ENCODE measurements at places on chromosomes 7 and 10.

- no peak for DNase-seq
Observed at GRCh38 chr10:96017191-96017687, 26.1 kb upstream of the CCNJ start.

DNA sequence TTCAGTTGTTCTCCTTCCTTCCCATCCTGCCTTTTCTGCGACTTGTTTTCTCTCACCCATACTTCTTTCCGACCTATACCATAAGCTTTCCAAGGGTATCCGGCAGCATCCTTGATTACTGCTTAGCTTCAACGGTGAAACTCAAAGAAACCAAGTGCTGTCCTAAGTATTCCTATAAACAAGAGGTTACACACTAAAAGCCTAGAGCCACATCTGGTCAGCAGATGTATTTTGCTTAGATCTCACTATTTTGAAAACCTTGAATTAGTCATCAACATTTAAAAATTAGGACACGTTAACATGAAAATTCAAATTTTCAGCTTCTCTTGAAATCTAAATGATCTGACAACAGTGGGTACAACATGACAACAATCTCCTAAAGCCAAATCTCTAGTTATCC lies 20.0 kb downstream of the ARHGAP21 start:
- no peak for DNase-seq

GRCh38 chr10:12908773-12909172 lies 92.7 kb downstream of the CCDC3 start:
- no peak for DNase-seq

GRCh38 chr7:132226046-132226956 lies 350.0 kb downstream of the PLXNA4 start:
- no peak for DNase-seq

- DNase-seq = no peak
Observed at GRCh38 chr7:96729820-96730219, 20.2 kb upstream of the SEM1 start.

DNA sequence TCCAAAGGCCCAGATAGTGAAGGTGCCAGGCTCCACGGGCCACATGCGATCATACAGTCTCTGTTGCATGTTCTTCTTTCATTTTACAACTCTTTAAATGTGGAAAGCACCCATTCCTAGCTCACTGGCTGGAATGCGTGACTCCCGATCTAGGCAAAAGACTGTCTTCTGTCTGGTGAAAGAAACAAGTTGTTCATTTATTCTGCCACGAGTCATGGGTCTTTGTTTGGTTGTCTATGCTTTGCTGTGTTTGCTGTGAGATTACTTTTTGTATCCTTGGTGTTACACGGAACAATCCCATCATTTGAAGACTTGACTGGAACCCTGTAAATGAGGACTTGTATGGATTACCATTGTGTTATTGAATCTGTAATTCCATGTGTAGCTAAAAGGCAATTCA lies 41.9 kb downstream of the NPVF start:
- DNase-seq = no peak

DNA sequence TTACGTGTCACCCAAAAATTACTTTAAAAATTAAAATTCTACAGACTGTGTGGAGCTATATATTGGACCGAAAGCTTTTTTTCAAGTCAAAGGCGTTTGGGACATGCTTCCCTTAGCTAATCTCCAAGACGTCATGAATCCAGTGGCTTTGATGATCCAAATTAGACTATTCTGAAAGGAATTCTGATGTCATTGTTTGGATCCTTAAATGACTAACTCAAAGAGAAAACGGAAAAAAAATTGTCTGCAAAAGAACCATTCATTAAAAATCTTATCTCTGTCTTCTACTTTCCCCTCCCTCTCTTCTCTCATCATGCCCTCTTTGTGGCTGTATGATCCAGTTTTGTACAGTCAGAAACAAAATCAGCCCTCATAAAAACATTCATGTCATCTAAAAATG lies 161.8 kb downstream of the ETV1 start:
- DNase-seq = no peak

DNA sequence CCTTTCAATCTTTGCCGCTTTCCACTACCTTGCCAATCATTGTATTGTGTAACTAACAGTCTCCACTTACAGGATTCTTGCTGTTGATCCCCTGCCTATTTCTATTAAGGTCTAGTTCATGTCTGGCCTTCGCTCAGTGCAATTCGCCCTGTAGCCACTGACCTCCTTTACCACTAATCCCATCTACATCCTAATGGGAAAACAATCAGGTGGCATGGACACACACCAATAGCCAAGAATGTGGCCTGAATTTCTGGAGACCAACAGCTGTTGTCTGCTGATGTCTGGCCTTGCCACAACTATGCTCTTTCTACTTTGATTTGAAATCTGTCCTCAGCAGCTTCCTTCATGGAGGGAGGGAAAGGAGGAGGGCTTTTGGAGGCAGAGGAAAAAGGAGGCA lies 546.2 kb downstream of the SORCS3 start:
- DNase-seq = no peak

DNA sequence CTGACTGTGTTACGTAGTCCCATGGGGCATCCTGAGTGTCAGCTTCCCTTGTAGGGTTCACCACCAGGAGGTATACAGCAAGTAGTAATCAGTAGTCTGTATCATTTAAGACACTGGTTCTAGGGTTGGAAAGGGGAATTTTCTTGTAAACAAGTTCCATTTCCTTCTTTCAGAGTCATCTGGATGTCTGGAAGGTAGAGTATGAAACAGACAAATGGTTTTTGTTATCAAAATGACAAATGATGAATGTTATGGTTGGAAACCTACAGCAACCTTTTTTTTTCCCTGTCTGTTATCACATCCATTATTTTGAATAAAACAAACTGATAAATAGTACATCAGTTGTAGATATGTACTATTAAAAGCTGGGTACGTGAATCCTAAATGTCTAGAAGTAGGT lies 19.1 kb downstream of the SEMA3A start:
- DNase-seq = no peak

GRCh38 chr7:76315364-76315763 lies 12.9 kb downstream of the HSPB1 start:
- DNase-seq = no peak

- DNase-seq = no peak
Observed at GRCh38 chr7:96548664-96549063, 161.0 kb downstream of the SEM1 start.

GRCh38 chr10:50512214-50512595 lies 111.6 kb downstream of the SGMS1 start:
- no peak for DNase-seq

- no peak for DNase-seq
Observed at GRCh38 chr10:30589441-30589840, 40.1 kb downstream of the LYZL2 start.

GRCh38 chr7:130494431-130494858 lies 2.6 kb downstream of the MEST start:
- no peak for DNase-seq

DNA sequence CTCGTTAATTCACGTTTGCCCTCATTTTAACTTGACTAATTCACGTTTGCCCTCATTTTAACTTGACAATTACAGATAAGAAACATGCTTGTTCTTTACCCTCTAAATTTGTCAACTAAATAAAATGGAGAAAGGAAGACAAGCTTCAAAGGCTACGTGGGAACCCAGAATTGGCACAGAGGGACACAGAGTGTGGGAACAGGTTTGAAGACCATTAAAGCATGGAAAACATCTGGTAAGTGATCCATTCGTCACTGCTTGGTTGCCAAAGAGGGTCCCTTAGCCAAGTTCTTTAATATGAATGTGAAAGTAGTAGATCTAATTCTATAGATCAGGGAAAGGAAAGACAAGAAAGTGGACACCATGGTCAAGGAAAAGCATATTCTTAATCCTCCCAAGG lies 57.2 kb downstream of the ITIH5 start:
- no peak for DNase-seq

DNA sequence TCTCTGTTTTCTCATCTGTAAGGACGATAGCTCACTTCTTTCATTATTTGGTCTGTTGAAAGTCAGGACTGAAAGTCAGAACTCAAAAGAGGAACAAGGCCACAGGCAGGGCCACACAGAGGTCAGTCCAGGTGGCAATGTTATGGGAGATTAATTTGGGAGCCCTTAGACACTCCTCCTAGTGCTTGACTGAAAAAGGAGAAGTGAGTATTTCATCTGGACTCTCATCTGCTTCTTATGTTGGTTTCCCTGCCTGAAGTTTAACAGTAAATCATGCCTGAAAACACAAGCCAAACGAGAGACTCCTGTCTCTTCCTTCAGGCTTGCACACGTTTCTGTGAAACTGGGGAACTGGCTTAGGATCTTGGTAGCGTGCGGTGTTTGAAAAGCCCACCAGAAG lies 248.5 kb downstream of the BUB3 start:
- DNase-seq = no peak

GRCh38 chr7:93902777-93903423 lies 3.5 kb upstream of the GNGT1 start:
- no peak for DNase-seq

- DNase-seq = no peak
Observed at GRCh38 chr10:130028465-130028819, 64.4 kb upstream of the EBF3 start.

- DNase-seq = no peak
Observed at GRCh38 chr7:150830937-150831336, 21.4 kb upstream of the AOC1 start.

- DNase-seq = no peak
Observed at GRCh38 chr7:146321301-146321700, 204.7 kb downstream of the CNTNAP2 start.

- no peak for DNase-seq
Observed at GRCh38 chr10:52525761-52526160, 211.7 kb downstream of the DKK1 start.

GRCh38 chr7:155715111-155715805 lies 70.8 kb downstream of the RBM33 start:
- DNase-seq = no peak

- DNase-seq = no peak
Observed at GRCh38 chr10:59098387-59098786, 78.1 kb upstream of the PHYHIPL start.

- DNase-seq = no peak
Observed at GRCh38 chr10:68137171-68137570, 27.9 kb downstream of the MYPN start.

GRCh38 chr7:108073305-108074070 lies 56.7 kb downstream of the LAMB4 start:
- no peak for DNase-seq
